ENCODE measurements at places on chromosomes 5 and 9. TPM values are rescaled to one million over a fixed set of nuclear protein-coding genes. Genes with fewer than 3 reads are reported as not detected.

PCDHA9 gene
- polyA plus RNA-seq, result not detected

IL13 gene
- polyA plus RNA-seq, result not detected

LCN1 gene
- polyA plus RNA-seq, result not detected

NXNL2 gene
- polyA plus RNA-seq, result 0.22 TPM

WWC1 gene
- 0.35 TPM for polyA plus RNA-seq

C5 gene
- 6.8 TPM for polyA plus RNA-seq

SLC25A48 gene
- 0.19 TPM for polyA plus RNA-seq

DNA sequence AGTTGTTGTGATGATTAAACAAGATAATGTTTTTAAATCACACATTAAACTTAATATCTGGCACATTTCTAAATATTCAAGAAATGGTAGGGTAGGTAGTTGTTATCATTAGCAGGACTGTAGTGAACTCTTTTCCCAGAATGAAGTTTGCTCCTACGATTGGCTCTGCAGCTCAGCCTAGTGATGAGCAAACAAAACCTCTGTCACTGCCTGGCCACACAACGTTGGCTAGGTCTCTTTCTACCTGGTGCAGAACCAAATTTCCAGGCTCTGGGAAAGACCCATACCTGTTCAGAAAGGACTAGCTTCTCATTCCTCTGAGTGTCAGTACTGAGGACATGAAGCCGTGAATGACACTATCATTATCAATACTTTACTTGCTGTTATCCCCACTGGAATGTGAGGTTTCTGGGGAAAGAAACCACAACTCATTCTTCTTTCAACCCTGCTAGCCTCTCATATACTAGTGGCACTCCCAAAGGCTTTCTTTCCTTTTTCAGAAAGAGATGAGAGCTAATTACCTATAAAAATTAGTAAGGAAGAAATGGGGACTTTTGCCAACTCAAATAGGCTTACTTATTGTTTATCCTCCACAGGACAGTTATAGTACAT lies 219.3 kb upstream of the TRIM32 start:
- no peak for DNase-seq

GRCh38 chr5:100270023-100270771 lies 265.0 kb upstream of the FAM174A start:
- DNase-seq, result no peak

- DNase-seq, result no peak
Observed at GRCh38 chr9:71441266-71441665, 319.8 kb upstream of the TRPM3 start.

GRCh38 chr9:75096796-75097195 lies 8.5 kb downstream of the OSTF1 start:
- DNase-seq, result no peak

DNA sequence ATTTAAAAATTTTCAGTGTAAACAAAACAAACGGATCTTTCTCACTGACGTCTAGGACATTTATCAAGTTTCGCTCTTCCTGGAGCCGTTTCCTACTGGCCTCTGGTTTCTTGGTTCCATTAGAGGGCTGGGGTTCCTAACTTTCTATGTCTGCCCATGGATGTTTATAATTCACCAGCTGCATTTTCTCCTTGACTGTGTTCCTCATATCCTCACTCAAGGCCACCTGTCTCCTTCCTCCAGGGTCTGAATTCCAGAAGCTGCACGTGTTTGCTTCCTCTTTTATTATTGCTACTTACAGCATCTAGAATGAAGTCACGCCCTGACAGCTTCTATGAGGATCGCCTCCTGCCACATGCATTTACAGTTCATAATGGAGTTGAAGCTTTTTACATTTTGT lies 74.1 kb upstream of the BASP1 start:
- DNase-seq, result no peak

DNA sequence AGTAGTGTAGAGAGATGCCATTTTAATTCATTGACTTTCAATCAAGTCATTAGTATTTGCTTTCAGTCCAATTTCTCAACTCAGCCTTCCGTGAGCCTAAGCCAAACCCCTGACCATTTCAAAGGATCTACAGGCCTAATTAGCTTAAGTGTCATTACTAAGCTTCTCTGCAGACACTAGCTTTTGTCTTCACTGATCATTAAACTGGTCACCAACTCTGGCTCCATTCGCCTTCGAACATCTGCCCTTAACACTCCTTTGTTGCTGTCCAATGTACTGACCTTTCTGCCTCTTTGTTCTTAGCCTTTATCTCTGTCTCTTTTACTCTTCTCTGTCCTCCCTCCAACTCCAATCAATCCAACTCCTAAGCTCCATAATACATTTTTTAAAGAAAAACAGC lies 299.3 kb downstream of the DIRAS2 start:
- no peak for DNase-seq

DNA sequence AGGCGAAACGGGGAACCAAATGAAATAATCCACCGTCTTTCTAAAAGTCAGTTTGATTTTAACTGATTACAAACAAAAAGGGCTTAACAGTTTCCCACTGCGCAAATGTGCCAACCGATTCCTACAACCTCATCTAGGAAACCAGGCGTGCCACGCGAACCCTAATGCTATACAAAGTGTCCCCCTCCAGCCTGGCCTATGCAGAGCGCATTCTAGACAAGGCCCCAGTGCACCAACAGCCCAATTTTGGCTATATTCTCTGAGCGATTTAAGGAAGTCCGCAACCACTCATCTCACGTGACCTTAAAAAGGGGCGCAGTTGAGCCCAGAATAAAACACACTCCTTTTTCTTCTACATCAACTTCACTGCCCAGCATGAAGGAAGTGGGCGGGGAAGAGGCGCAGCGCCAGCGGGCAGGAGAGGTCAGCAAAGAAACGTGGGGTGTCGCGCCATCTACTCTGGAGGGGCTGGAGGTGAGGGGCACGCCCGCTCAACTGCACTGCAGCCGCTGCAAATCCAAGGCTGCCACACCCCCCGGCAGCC lies 779 bp downstream of the FAM13B start:
- DNase-seq, result no peak

GRCh38 chr5:152546493-152546892 lies 141.4 kb upstream of the NMUR2 start:
- DNase-seq, result no peak

DNA sequence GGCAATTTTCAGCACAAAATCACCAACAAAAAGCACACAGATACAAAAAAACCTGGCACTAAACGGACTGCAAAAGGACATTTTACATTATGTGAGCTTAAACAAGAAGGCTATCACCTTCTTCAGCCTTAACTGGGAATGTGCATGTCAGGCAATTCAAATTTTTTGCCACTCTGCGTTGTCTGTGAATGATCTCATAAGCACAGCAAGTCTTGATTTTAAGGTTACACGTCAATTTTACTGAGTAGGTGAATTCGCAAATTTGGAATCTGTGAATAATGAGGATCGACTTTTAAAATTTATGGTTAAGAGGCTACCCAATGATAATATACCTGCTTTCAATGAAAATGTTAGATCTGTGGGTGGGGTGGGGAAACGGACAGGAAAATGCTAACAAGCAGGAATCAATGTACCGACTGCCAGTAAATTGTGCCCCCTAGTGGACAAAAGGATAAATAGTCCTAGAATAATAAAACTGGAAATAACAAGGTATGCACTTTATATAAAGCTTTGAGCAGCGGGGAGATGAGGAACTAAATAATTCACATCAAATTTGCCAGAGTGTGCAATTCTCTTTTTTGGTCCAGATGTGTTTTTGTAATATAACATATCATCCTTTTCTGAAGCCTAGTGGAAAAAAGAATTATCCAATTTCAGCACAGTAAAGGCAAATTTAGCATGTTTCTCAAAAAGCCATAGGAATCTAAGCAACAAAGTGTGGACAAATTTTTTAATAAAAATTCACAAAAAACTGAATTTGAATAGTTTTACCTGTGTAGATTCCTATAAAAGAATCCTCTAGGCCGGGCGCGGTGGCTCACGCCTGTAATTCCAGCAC lies 20.5 kb downstream of the EQTN start:
- DNase-seq, result peak; percentile 44

- no peak for DNase-seq
Observed at GRCh38 chr5:17186256-17186655, 31.2 kb upstream of the BASP1 start.

DNA sequence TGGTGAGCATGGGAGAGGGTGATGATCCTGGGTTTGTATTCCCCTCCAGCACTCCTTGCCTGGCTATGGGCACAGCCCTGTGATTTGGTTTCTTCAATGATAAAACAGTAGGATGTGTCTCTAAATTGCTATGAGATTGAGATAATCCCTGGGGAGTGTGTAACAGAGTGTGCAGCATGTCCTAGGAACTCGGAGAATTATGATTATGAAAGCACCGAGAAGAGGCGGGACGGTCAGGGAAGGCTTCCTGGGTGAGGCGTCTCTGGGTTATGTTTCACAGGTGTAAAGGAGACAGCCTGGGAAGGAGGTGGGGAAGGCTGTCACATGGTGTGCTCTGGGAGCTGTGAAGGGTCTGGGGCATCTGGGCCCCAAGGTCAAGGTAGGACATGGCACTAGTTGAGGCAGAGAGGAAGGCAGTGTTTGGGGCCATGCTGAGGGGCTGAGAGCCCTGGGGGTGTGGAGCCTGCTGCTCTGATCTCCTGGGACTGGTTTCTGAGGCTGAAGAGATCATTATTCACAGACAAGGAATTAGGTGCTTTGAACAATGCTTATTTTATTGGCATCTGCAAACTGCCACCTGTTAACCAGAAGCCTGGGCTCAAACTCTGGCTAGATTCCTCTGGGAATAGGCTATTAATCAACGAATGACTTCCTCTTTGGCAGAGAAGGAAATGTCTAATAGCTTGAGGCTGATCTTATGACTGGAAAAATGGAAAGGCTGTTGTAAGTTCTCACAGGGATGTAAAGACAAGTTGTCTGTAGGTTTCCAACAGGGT lies 73.8 kb upstream of the IL12B start:
- DNase-seq, result no peak

- no peak for DNase-seq
Observed at GRCh38 chr9:122179690-122180074, 20.0 kb downstream of the MORN5 start.

- DNase-seq, result no peak
Observed at GRCh38 chr9:71752928-71753327, 15.4 kb downstream of the CEMIP2 start.

DNA sequence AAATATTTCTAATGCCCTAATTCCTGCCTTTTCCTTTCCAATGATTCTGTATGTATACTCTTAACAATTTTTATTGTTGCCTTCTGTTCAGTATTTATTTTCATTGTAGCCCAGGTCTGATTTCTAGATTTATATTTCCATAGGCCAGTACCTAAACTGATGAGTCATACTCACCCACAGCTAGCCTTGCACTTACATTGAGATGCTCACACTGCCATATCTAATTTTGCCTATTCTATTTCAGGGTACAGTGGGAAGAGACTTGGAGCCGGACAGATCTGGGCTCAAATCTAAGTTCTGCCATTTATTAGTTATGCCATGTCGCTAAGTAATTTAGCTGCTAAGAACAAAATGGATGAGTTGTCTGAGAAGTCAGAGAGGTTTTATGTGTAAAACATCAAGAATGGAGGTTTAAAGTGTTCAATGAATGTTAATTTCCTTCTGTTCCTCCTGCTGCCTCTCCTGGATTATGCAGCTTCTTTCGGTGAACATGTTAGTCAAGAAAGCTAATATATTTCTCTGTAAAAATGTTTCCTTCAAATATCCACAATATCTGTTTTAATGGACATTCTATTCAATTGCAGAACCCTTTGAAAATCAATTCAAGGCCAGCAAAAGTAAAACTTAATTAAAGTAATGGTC lies 62.3 kb upstream of the CDK5RAP2 start:
- DNase-seq, result no peak

DNA sequence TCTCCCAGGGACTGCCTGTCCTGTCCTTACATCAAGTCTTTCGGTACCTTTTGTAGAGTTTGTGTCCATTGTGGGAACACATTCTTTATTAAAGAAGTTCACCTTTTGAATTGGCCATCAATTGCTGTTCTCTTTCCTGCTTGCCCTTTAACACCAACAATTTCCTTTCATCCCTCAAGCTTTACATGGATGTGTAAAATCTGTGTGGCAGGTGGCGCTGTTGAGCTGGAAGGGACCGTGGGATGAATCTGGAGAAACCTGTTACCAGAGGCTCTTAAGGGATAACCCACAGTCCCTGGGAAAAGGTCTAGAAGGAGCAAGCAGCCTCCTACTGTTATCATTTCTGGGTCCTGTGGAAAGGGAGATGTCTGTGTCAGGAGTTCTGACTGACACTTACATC lies 7.9 kb upstream of the ZFP62 start:
- DNase-seq, result no peak

DNA sequence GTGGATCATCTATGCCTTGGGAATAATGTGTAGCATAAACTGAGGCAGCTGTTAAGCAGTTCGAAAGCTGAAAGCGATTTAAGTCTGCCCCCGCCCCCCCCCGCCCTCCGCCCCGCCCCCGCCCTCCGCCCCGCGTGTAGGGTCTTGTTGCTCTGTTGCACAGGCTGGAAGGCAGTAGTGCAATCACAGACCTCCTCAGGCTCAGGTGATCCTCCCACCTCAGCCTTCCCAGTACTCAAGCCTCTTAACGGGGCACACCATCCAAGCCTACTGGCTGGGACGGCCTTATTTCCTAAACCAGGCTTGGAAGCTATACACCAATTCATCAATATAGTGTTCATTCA lies 945 bp downstream of the ANKDD1B start:
- DNase-seq, result no peak

- no peak for DNase-seq
Observed at GRCh38 chr5:176528761-176529115, 8.5 kb downstream of the RNF44 start.

- DNase-seq, result no peak
Observed at GRCh38 chr9:4935001-4935672, 49.9 kb upstream of the JAK2 start.

- DNase-seq, result no peak
Observed at GRCh38 chr9:109270971-109271925, 49.6 kb downstream of the EPB41L4B start.

DNA sequence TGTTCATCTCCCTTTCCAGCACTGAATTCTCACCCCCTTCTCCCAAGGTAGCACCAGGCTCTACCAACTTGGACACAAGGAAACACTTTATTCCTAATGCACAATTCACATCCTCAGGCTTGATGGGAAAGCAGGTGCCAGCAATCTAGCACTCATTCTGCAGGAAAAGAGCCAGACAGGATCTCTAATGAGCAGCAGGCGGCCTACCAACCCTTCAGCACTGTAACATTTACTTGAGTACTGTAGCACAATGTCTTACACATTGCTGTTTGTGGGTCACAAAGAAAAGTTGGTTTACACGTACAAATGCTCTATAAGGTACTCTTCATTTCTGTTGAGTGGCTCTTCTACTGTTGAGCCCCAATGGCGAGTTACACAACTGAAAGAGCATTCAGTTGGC lies 254.4 kb downstream of the MLLT3 start:
- no peak for DNase-seq

GRCh38 chr9:136742591-136743391 lies at the start of gene LCN10:
Gene LCN10 (minus strand): TSS chr9:136742940. CDS start chr9:136742903, 37 bp downstream.
- no peak for DNase-seq

DNA sequence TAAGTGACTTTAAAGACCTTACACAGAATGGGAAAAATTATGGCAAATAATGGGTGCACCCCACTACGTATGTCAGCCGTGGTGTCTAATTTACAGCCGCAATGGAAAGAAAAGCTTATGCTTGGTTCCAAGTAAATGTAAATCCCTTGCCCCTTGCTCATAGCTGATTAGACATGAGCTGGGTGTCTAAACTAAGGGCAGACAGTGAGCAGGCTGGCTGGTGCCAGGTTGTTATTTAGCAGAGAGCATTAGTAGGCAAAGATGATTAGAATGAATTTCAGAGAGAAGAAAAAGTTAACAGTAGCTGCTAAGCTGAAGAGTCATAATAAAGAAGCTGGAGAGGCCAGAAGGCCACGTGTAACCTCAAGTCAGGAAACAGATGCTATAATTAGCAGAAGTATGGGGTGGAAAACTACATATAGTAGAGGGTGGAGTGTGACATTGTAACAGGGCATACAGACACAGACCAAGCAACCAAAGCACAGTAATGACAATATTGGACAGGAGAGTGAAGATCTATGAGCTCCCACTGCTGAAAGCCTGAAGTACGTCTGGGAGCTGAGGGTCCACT lies 257.7 kb downstream of the MCTP1 start:
- DNase-seq, result peak; percentile 9

Measured in forelimb muscle (tissue), 1 donor.